NCI-H510A (cell line): ENCODE measurements at places on chromosomes 6 and 20.

DNA sequence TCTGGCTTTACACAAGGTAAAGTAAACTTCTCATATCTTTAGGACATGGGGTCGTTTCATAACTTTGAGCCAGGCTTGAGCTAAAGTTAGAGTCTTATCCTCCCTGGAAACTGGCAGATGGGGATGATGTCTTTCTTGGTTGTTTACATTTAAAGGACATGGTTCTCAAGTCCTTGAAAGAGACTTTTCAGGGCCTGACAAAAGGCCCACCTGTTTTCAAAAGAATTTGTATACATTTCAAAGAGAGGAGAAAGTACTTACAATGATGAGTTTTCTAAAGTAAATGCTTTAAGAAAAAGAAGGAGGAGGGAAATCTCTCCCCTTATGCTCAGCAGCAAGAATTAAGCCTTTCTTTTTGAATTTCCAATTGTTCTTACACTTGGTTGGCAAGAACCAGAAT, 45.7 kb upstream of the TINAG start:
- DNase-seq = no peak

DNA sequence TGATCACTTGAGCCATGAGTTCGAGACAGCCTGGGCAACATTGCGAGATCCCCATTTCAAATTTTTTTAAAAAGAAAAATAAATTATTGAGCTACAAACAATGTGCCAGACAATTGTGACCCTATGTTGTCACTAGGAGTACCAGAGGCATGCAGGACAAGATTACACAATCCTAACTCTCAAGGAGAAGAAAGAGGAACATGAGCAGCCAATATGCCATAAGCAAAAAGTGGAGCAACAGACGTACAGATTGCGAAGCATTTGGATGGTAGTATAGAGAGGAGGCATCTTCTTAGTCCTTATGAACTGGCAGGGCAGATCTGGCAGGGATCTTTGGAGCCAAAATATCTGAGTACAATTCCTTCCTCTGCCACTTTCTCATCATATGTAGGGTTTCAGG, 156.4 kb downstream of the OR2B2 start:
- DNase-seq = no peak

DNA sequence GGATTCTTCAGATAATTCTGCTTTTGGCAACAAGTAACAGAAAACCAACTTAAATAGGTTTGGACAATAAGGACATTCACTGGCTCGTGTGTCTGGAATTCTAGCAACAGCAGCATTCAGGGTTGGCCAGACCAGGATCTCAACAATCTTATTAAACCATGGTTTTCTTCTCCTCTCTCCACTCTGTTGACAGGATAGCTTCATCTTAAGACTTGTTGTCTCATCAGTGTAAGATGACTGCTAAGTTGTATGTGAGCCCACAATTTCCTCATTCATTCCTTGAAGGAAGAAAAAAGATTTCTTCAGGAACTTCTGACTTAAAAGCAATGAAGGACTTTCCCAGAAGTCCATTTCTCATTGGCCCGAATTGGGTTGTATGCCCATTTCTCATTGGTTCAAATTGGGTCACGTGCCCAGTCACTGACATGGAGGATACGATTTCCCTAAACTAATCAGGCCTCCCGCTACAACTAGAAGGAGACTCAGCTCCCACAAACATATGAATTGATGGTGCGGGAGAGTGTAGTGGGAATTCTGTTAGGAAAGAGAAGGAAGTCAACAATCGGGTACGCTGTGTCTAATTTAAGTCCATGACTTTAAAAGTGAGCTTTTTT, 83.7 kb downstream of the SLC22A3 start:
- no peak for DNase-seq

DNA sequence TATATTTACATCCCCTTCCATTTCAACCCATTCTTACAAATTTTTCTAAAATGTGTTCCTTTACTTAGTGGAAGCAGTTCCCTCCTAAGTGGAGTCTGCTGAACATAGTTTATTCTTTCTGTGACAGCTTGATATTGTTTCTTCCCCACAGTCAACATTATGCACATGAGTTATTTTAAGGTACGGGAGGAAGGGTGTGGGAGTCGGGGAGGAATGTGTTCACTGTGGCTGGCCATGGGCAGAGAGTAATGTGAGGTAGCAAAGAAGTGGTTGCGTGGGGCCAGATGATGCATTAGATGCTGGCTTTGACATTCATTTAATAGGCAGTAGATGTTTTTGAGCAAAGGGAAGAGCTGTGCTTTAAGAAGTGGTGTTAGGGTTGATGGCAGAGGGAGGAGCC, 98.5 kb downstream of the ARMC2 start:
- DNase-seq = no peak

DNA sequence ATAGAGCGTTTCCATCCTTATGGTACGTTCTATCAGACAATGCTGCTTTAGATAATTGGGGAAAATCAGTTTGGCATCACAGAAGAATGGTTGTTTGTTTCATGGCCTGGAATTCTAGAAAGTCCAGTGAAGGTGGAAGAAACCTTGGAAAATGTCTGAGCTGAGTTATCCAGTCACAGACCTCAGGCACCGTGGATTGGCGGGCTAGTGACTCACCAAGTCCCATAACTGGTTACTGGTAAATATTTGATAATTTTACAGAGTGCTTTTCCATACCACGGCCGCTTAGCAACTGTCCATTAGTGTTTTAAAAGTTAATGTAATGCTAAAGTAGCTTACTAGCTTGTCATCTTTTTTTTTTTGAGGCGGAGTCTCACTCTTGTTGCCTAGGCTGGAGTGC, 99.4 kb downstream of the SLC35B3 start:
- no peak for DNase-seq

DNA sequence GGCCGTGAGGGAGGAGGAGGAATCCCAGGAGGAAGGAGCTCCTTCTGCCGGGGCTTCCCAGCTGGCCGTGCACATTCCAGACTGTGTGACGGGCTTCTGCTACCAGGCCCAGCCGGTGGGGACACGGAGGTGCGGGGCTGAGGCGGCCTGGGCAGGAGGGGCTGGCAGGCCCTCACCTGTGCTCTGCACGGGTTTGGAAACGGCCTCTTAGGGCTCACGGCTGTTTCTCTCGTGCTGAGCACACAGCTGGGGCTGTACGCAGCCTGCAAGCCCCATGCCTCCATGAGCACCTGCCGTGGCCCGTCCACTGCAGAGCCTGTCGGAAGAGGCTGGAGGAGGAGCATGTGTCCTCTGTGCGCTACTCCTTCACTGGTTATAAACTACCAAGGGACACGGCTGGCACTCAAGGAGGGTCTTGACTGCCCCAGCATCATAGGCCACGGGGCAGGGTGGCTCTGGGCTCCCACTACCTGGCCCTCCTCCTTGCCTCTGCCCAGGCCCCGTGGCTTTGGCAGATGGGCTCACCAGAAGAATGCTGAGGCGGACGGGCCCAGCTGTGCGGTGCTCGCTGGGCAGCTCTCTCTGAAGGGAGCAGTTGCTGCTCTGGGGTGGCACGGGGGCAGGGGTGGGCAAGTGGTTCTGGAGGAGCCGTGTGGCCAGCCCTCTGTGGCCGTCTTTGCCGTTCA, 15.8 kb downstream of the NPEPL1 start:
- DNase-seq = no peak

DNA sequence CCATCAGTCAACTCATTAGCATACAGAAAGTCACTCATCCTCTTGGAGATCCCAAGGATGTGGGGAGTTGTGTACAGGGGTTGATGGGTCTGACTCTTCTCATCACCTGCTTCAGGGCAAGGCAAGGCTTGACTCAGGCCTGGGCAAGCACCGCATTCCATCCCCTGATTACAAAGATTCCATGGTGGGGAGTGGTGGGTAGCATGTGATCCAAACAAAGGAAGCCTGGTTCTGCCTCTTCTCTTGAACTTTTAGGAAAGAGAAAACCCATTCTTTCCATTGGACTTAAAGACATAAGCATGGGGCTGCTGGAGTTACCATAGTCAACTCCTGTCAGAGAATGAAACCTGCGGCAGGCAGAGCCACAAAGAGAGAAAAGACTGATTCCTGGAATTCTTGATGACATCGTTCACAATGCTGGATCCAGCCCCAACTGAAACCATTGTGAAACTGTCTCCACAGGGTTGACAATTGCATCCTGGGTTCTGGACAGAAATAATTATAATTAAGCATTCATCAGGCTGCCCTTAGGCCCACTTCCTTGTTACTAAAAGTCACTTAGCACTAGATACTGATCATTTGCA, 235.8 kb upstream of the KCNG1 start:
- no peak for DNase-seq
